Mesendoderm (in vitro differentiated cells): ENCODE measurements at places on chromosomes 1 and 21.

- no peak for DNase-seq
Measured at GRCh38 chr1:6703016-6703415, 1.4 kb upstream of the DNAJC11 start.

DNA sequence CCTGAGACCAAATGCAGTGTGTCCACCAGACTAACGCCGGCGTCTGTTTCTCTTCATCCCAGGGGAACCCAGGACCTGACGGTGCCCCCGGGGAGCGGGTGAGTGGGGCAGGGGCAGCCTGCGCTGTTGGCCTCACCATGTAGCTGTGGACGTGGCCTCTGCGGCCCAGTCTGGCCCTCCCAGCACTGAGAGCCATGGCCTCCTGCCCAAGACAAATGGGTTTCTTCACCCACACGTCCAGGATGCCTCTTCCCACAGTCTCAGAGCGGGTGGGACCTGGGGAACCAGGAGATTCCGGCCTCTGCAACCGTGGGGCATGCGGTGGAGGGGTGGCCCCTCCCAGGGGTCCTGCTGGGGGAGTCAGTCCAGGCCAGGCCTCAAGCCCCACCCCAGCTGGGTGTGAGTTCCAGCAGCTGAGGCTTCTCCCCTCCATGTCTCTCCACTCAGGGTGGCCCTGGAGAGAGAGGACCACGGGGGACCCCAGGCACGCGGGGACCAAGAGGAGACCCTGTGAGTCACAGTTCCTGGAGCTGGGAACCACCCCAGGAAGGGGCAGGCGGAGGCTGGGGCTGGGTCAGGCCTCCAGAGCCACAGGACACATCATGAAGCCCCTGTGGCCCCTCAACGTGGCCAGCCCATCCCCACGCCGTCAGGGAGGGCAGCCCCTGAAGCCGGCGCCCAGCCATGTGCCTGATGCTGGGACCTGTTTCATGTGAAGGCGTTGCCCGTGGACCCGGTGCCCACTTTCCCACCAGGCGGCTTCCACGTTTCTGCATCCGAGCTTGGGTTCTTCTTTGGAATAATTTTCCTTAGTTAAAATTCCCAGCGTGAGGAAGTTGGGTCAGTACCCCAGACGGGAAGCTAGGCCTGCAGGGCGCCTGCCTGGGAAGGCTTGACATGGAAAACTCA, 11.0 kb downstream of the COL6A1 start:
- no peak for DNase-seq

- DNase-seq: peak; percentile 60
Measured at GRCh38 chr1:86507935-86508582, 38.8 kb upstream of the CLCA4 start.

- DNase-seq: no peak
Measured at GRCh38 chr1:46605232-46605631, 1.2 kb upstream of the MKNK1 start.

DNA sequence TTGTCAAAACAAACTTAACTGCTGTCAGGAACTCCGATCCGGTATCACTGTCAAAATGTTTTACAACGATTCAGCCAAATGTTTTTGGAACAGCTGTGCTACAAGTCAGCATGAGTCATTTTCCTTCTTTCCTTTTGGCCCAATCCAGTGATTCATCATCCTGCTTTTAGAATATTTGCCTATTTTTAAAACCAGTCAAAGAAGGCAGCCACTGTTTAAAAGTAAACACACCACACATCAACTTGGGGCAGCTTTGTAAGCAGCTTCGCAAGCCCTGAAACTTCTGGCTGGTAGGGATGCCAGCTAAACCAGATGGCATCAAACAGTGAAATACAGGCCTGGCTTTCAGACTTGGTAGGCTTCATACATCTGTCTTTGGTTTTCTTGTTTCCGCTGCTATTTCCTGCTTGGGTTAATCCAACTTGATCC, 14.9 kb downstream of the MAP3K7CL start:
- DNase-seq: no peak

DNA sequence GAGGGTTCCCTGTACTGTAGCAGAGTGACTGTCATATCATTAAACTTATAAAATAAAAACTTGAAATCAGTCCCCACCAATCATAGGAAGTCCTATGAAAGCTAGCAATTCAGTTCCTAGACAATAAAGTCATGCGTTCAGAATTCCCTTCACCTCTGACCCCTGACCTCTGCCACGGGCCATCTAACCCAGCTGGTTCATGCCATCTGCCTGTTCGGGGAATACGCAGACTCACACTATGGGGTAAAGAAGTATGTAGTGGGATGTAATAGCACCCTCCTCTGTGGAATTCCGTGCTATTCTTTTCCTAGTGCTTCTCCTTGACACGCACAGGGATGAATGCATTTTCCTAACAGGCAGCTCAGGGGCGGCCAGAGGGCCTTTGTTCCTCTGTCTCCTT, 2.1 kb downstream of the GSTM4 start:
- no peak for DNase-seq

- DNase-seq: peak; percentile 81
Measured at GRCh38 chr21:42781150-42781970, 98.0 kb downstream of the WDR4 start.

DNA sequence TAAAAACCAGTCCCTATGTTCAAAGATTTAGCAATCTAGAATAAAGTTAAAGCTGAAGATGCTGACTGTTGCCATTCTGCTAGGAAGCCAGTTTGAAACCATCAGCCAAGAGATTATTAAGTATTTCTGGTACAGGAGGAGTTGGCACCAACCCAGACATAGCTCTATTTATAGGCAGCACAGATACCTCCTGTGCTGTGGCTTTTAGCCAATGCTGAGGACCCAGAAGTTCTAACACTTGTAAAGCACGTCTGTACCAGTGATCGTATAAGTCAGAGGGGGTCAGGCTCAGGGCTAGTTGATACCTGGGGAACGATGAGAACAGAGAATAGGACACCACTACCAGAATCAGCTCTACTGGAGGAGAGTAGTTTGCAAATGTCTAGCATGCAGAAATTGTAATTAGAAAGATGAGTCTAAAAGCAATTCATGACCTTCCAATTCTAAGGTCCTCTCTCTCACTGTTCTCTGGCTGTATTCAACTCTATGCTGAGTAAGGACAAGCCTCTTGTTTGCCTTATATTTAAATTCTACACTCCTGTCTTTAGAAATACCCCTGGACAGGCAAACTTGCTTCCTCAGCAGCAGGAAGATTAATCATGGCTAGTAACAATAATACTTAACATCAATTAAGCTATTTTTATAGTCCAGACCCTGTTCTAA, 96.8 kb upstream of the PALMD start:
- DNase-seq: no peak

- DNase-seq: no peak
Measured at GRCh38 chr1:205204552-205204951, 7.0 kb downstream of the DSTYK start.

- DNase-seq: no peak
Measured at GRCh38 chr1:110243574-110243973, 33.5 kb downstream of the KCNC4 start.

GRCh38 chr1:41365772-41366454, 4.7 kb downstream of the FOXO6 start:
- peak; percentile 40 for DNase-seq

- no peak for DNase-seq
Measured at GRCh38 chr1:168187177-168187576, 8.4 kb downstream of the TIPRL start.

DNA sequence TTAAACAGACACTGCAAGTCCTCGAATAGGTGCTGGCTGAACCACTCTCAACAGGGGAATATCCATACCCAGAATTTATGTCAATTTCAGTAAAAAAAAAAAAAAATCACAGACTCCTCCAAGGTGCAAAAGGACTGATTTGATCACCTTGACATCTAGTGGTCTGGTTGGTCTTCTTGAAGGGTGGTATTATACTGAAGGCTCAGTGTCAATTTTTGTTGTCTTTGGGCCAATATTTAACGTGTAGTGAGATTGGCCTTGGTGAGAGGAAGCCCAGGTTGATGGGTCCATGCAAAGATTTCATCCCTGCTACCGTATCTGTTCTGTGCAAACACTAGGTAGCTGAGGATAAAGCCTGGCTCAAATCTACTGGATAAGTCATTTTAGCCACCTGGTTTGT, 4.0 kb upstream of the GBP5 start:
- peak; percentile 15 for DNase-seq

DNA sequence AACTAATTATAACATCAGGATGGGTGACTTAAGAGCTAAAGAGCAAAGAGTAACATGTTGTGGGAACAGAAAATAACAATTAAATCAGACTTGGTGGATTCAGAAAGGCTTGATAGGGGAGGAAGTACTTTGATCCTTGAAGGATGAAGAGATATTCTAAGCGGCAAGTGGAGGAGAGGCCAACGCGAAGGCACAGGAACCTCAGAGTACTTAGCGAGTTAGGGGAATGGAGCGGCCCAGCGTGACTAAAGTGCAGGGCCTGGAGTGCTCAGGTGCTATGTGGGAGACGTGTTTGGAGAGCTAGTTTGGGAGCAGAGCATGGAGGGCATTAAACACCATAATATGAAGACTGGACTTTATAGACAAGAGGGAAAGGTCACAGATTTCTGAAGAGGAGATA, 64.3 kb downstream of the ADCY10 start:
- no peak for DNase-seq

DNA sequence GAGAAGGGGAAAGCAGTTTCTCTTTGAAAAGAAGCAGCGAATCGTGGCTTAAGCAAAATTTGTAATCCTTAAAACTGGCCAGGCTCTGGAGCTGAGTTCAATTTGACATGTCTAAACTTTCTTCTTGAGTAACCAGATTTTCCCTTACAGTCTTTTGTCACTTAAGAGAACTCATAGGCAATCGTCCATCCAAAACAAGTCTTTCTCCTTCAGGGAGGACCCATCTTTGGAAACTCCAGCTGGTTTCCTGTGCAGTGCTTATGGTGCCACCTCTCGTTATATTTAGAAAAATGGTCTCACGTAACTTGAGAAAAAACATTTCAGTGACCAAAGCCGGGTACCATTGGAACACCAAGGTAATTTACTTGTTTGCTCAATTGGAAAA, 1.8 kb upstream of the PTTG1IP start:
- no peak for DNase-seq

- DNase-seq: no peak
Measured at GRCh38 chr1:109827986-109828385, 64.3 kb upstream of the EPS8L3 start.

GRCh38 chr1:207067665-207068064, 14.6 kb downstream of the PFKFB2 start:
- no peak for DNase-seq

DNA sequence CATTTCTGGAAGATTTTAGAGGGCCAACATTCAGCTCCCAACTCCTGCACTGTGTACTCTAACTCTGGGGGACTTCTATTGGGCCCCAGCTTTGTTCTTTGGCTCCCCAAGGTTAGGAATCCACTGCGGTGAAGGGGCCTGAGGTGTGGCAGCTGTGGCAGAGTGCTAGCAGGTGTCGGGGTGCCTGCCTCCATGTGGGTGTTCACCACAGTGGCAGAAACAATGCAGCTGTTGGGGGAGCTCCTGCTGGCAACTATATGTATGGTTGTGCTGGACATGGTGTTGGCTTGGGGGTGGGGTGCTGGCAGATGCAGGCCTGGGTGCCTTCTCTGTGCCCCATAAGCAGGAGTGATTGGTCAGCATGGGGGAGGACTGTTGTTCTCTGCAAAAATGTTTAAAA, 95.5 kb downstream of the ST6GALNAC3 start:
- no peak for DNase-seq

DNA sequence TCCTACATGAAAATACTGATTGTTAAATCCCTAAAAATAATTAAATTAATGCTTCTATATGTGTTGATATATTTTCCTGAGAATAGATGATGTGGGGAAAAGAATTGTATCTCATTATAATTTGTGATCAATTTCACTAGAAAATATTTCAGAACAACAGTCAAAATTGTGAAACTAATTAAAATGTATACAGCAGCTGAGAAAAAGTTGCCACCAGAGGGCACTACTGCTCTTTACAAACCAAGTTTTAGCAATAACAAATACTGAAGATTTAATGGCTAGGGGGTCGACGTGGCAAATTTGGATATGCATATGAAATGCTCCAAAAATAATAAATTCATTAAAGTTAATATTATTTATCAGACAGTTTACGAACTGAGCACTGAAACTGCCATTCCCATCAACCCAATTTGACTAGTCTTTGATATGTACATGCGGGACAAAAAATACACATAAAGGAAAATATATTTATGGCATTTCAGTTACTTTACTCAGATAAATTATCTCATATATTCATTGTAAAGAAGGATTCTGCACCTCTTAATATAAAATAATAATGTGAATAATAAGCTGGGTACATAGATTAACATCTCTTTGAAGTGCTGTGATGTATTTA, 96.3 kb upstream of the TMPRSS15 start:
- DNase-seq: peak; percentile 44

- no peak for DNase-seq
Measured at GRCh38 chr1:247468481-247469140, 10.7 kb upstream of the OR2B11 start.

DNA sequence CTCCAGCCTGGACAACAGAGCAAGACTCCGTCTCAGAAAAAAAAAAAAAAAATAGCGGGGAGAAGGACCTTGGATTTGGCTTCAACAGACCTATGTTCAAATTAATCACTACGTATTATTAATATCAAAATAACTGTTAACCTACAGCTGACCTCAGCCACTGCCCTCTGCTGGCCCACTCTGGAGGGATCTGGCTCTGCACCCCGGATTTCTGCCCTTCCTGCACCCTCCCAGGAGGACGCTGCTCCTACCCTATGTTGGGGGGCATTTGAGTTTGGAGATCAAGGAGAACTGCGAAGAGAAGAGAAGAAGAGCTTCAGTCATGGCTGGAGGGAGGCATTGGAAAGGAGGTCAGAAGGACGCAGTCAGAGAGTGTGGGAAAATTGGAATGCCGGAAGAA, 96.7 kb downstream of the PSMG1 start:
- DNase-seq: no peak

GRCh38 chr1:68197891-68198290, 34.4 kb downstream of the WLS start:
- DNase-seq: no peak

- no peak for DNase-seq
Measured at GRCh38 chr1:154148807-154149206, 6.1 kb downstream of the NUP210L start.

DNA sequence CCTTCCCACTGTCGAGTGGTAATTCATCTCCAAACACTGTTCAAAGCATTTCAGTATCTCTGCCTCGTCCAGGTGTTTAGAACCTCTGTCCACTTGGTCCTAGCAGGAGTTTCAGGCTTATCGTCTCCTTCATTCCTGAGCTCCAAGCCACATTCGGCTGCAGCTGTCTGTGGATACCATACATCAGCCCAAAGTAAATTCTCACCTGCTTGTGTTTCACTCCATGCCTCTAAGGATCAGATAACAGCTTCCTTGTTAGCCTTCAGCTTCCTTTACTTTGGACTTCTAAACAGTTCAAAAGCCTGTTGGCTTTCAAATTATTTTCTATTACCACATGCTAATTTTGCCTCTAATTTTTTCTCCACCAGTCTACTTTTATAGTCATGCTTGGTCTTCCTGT, 219.0 kb upstream of the L1TD1 start:
- DNase-seq: peak; percentile 42

DNA sequence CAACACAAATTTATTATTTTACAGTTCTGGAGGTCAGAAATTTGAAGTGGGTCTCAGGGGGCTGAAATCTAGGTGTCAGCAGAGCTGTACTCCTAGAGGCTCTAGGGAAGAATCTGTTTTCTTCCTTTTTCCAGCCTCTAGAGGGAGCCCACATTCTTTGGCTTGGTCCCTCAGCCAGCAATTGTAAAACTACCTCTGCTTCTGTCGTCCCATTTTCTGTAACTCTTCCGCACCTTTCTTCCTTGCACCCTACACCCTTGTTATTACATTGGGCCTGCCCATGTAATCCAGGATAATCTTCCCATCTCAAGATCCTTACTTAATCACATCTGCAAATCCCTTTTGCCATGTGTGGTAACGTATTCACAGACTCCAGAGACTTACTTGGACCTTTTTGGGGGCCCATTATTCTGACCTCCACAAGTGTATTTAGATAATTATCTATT, 24.8 kb upstream of the THEM4 start:
- peak; percentile 82 for DNase-seq
